Anterior cingulate cortex (tissue), 58 donors: ENCODE measurements at places on chromosomes 5 and 9.

- DNase-seq = no peak
These were observed 58.1 kb downstream of the OXCT1 start for GRCh38 chr5:41812156-41812555.

DNA sequence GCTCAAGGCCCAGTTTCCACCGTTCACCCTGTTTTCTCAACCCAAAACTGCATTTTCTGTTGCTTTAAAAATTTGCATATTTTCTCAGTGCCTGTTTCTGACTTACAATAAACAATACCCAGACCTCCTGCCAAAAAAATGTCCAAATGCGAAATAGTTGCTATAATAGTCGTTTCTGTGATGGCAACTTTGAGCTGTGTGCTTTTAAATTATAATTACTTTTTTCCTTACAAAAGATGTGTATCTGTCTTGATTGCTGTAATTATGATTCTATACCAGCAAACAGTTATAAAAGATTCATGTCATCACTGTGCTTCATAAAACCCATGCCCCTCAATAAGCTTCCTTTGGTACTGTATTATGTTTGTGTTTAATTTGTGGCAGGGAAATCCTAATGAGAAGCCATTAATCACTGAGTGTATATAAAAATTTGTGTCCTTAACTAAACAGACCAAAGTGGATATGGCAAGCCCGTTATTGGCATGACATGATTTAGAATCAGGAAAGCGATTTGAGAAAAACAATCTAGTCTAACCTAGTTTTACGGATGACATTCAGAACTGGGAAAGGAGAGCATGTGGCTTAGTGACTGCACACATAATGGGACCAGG, 5.4 kb upstream of the SLC1A3 start:
- no peak for DNase-seq

DNA sequence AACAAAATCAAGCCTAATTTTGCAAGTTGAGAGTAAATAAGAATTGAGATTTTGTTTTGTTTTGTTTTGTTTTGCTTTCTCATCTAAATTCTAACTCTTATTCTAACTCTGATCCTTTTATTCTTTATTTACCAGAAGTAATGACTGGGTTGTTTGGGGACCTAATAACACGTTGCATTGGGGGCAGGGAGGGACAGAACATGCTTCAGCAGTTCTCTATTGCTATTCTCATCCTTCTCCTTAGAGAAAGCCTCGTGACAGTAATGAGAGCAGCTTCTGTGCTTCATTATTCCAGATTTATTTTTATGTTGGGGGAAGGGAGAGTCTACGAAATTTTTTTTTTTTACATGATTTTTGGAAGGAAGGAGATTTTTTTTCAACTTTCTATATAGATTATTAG, 21.1 kb downstream of the CPEB4 start:
- DNase-seq = no peak

- DNase-seq = no peak
These were observed 897.8 kb upstream of the ACO1 start for GRCh38 chr9:31486630-31487029.

GRCh38 chr9:136531904-136532798, 13.7 kb downstream of the NOTCH1 start:
- DNase-seq = no peak

DNA sequence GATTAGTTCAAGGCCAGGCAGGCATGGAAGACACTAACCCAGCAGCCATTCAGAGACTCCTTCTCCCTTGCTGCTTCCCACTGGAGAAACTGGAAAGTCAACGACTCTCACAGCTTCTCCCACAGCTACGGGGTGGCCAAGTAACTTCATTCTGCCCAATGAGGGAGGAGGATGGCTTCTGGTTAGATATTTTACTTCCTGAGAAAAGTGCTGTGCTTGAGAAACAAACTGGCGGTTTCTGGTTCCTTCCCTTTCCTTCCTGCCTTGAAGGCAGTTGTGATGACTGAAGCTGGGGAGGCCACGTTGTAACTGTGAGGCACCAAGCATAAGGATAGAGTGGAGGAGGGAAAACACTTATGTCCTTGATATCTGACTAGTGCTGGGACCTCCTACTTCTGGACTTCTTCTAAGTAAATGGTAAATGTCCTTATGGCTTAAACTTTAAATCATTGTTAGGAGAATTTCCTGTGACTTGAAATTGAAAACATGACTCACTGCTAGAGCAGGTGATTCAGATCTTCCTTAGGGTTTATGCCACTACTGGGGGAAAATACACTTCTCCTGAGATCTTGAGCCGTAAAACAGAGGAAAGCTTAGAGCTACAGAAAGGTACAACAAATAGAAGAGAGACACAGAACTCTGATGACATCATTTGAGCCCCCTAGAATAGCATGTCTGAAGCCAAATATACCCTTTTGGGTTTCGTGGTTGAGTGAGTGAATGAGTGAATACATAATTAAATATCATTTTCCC, 3.1 kb upstream of the GNPDA1 start:
- DNase-seq = no peak

GRCh38 chr9:80881940-80882339, 807.4 kb downstream of the TLE1 start:
- DNase-seq = no peak

- DNase-seq = no peak
These were observed 22.4 kb downstream of the LHX2 start for GRCh38 chr9:124033967-124034366.

- DNase-seq = no peak
These were observed 367 bp upstream of the SHC3 start for GRCh38 chr9:89178830-89179539.

- no peak for DNase-seq
These were observed 809.4 kb downstream of the PRELID2 start for GRCh38 chr5:145025775-145026174.

GRCh38 chr9:136840140-136840876, 2.0 kb upstream of the AJM1 start:
- DNase-seq = no peak

DNA sequence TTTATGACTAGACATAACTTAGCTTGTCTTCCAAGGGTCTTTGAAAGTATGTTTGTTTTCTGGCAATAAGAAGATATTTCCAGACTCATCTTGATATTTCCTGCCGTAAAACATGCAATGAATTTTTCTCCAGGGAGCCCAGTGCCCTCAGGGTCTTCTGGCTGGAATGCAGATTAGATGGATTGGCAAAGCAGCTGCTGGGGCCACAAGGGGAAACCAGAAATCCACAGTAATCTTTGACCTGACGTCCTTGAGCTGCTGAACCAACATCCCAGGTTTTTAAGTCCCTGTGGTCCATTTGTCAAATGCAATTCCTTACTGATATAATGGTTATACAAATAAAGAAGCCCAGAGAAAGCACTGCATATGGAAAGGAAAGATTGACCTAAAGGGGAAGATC, 93.0 kb downstream of the THBS4 start:
- DNase-seq = no peak

- no peak for DNase-seq
These were observed 323.7 kb downstream of the ARRDC3 start for GRCh38 chr5:91059409-91059808.

DNA sequence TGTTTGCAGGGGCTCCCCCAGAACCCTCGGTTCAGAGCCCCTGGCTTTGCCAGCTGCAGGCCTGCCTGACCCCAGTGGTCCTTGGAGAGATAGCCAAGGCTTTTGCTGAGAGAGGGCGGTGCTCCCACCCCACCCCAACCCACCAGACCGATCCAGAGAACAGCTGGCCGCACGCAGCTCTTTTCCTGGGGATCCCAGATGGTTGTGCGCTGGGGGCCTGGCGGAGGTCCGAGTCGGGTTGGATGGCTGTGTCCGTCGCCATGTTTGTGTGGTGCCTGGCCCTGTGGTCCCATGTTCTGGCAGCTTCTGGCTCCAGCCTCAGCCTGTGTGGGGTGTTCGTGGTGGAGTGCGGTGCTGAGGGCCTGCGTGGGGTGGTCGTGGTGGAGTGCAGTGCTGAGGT, 97.5 kb downstream of the RXRA start:
- DNase-seq = no peak

DNA sequence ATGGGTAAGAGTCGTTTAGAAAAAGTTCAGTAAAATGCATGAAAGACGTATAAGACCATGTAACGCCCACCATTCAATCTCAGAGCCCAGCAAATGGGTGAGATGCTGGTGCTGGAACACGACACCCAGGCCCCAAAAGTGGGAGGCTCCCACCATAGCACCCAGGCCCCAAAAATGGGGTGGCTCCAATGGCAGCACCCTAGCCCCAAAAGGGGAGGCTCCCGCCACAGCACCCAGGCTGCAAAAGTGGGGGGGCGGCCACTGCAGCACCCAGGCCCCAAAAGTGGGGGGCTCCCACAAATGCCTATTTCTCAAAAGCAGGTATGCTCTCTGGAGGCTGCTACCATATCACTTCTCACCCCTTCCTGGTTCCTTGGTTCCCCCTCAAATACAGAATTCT, 12.7 kb downstream of the FSTL4 start:
- no peak for DNase-seq

DNA sequence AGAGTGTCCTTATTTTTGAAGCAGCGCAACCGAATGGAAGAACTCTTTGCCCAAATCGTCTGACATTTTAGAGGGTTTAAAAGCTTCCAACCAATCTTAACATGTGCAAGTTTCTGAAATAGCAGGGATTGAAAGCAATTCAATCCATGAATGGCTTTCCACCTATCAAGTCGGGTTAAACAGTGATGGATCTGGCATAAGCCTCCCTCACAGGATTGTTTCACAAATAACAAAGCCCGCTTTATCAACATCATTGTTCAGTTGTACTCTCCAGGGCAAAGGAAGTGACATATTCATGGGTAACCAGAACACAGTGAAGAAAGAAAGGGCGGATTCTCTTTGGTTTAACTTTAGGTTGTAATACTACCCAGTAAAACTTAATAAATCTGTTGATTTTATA, 497.3 kb downstream of the MTRR start:
- no peak for DNase-seq
